AG09319 (cell line): ENCODE measurements at places on chromosomes 6 and 20.

DNA sequence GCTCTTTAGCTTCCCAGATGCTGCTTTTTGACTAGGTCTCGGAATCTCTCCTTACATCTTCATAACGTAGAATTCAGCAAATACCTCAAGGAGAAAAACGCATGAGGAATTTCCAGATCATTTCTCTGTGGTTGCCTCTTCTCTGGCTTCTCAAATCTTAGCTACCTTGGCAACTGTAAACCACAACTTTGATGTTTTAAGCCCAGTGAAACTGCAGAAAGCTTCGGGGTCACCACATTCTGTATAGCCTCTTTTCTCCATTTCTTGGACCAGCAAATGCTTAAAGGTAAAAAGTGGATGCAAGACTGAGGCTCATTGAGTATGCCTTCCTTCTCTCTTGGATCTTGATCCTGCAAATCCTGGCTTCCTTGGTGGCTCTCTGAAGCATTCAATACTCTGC lies 125.5 kb upstream of the FBXL4 start:
- no peak for DNase-seq

DNA sequence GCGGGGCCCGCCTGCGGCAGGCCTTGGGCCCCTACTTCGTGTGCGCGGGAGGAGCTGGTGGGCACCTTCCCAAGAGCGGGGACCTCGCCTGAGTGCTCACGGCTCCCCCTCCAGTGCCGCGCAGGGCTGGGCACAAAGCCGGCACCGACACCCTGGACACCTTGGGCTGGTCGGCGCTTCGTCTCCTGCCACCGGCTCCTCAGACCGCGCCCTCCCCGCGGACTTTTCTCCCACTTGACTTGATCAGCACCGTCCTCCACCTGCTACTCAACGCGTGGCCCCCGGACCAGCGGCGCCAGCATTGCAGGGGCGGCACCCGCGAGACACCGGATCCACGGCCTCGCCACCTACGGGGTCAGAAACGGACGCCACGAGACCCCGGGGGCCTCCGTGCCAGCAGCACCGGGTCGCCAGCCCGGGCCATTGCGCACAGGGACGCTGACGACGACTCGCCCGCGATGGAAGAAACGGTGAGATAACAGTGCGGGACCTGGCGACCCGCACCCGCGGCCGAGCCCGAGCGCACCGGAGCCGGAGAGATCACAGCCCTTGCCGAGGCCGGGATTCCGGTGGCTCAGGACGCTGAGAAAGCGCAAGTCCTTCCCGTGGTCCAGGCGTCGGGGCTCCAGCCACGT lies 154.2 kb downstream of the DLL1 start:
- DNase-seq: no peak

GRCh38 chr6:38171997-38172738 lies 352.6 kb downstream of the ZFAND3 start:
- DNase-seq: no peak

- no peak for DNase-seq
Observed at GRCh38 chr6:146875927-146876270, 277.1 kb downstream of the ADGB start.

- DNase-seq: no peak
Observed at GRCh38 chr6:42745083-42745639, 742 bp downstream of the TBCC start.

GRCh38 chr20:38842558-38842981 lies 37.1 kb downstream of the PPP1R16B start:
- DNase-seq: no peak

DNA sequence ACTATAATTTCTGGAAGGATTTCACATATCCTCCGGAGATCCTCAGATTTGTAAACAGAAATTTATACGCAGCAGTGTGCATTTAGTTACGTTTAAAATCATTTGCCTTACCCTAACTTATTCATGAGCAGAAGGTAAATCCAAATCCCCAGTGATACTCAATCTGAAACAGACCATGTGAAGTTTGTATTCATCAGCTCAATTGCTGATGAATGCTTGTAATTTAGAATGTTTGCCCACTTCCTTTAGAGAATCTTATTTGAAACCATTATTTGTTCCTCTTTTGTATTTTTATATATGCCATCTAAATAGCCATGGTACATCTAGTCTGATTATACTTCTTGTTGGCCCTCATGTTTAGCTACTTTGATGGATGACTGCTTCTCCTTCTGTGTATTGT lies 15.4 kb downstream of the TAAR1 start:
- no peak for DNase-seq

- DNase-seq: no peak
Observed at GRCh38 chr6:6377621-6378020, 57.2 kb upstream of the F13A1 start.

GRCh38 chr6:39173270-39173669 lies 56.0 kb downstream of the KCNK5 start:
- DNase-seq: no peak

- no peak for DNase-seq
Observed at GRCh38 chr6:169800668-169801395, 49.4 kb downstream of the ERMARD start.

GRCh38 chr6:168209420-168209819 lies 110.2 kb downstream of the DACT2 start:
- DNase-seq: no peak
